ENCODE measurements at places on chromosomes 12 and 14. TPM values are rescaled to one million over a fixed set of nuclear protein-coding genes. Genes with fewer than 3 reads are reported as not detected.

Gene ANKRD9
- 29.8 TPM for total RNA-seq

Gene NGB
- total RNA-seq = 0.11 TPM

Gene SYNJ2BP
- total RNA-seq = 24.9 TPM

Gene ASCL1
- 0.20 TPM for total RNA-seq

Gene FBLN5
- total RNA-seq = 1.0 TPM

Gene SPTB
- total RNA-seq = 2.3 TPM

Gene PIK3C2G
- total RNA-seq = not detected

Gene TCL1B
- 3.6 TPM for total RNA-seq

Gene KLRK1
- total RNA-seq = not detected

Gene OR6C4
- not detected for total RNA-seq

Gene KRT72
- total RNA-seq = not detected

Gene DHRS2
- total RNA-seq = 0.66 TPM

- H3K27me3 ChIP-seq = no peaks in the 10 kb centered on the region
- no peak for DNase-seq
- no peaks in the 10 kb centered on the region for H3K4me1 ChIP-seq
- H3K27ac ChIP-seq = no peak overlapping the region
- H3K36me3 ChIP-seq = no peaks in the 10 kb centered on the region
These were observed 340.1 kb downstream of the BCL11B start for GRCh38 chr14:98931911-98932310.

- no peak overlapping the region for H3K4me3 ChIP-seq
- peaks cover 4% of the 10 kb centered on the region for H3K36me3 ChIP-seq
- no peaks in the 10 kb centered on the region for H3K27me3 ChIP-seq
- H3K4me1 ChIP-seq = no peaks in the 10 kb centered on the region
- no peak for DNase-seq
These were observed 14.7 kb downstream of the BLTP3B start for GRCh38 chr12:100127766-100128511.

DNA sequence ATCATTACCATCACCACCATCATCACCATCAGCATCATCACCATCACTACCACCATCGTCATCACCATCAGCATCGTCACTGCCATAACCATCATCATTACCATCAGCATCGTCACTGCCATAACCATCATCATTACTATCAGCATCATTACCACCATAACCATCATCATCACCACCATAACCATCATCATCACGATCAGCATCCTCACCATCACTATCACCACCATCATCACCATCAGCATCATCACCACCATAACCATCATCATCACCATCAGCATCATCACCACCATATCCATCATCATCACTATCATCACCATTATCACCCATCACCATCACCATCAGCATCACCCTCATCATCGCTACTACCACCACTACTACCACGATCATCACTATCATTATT is 493.9 kb upstream of the TBX3 start:
- H3K27ac ChIP-seq = no peak overlapping the region
- H3K4me3 ChIP-seq = no peak overlapping the region
- no peaks in the 10 kb centered on the region for H3K4me1 ChIP-seq
- no peaks in the 10 kb centered on the region for H3K36me3 ChIP-seq
- DNase-seq = no peak
- H3K27me3 ChIP-seq = no peaks in the 10 kb centered on the region

DNA sequence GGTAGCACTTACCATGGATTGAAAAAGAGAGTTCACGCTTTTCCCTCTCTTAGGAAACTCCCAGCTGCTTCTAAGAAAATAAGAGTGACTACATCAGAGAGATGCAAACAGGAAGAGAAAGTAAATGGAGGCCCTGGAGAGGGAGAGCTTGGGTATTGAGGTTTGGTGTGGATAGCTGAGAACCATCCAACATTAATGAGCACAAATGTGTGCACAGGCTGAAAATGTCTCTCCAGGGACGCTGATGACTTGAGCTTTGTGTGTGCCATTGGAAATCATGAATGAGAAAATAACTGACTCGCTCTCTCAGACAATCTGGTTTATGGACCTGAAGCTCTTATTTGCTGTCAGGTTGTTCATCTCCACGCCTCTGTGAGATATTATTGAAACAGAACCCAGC is 318.8 kb downstream of the NRXN3 start:
- H3K4me3 ChIP-seq = no peak overlapping the region
- peaks cover 8% of the 10 kb centered on the region for H3K4me1 ChIP-seq
- no peaks in the 10 kb centered on the region for H3K27me3 ChIP-seq

DNA sequence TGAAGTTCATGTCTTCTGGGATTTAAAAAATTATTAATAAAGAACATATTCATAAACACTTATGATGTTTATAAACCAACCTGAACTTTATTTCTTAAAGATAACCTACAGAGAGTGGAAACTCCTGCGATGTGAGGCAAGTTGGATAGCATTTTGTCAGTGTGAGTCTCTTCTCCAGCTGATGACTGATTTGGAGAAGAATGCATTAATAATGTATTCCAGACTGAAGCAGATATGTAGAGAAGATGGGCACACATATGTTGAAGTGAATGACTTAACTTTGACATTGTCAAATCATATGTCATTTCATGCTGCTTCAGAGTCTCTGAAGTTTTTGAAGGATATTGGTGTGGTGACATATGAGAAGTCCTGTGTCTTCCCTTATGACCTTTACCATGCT is 7.3 kb downstream of the HELB start:
- H3K36me3 ChIP-seq = peaks cover 37% of the 10 kb centered on the region
- H3K27me3 ChIP-seq = no peaks in the 10 kb centered on the region
- no peak overlapping the region for H3K27ac ChIP-seq
- H3K4me1 ChIP-seq = no peaks in the 10 kb centered on the region
- no peak overlapping the region for H3K4me3 ChIP-seq

DNA sequence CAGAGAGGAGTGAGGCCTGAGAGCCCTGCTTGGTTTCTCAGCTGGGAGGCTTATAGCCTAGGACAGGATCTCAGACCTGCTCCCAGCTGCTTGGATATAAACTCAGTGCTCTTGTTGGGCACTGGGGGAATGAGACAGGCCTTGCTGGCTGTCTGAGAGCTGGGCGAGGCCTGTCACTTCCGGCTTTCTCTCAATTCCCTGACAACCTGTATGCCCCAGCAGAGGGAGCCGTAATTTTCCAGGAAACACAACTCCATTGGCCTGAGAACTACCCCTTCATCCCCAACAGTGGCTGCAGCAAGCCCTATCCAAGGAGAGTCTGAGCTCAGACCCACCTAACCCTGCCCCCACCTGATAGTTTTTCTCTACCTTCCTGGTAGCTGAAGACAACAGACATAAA is 258.3 kb upstream of the STXBP6 start:
- no peak overlapping the region for H3K4me3 ChIP-seq
- peak; percentile 75 for DNase-seq
- no peaks in the 10 kb centered on the region for H3K27me3 ChIP-seq
- peaks cover 20% of the 10 kb centered on the region for H3K36me3 ChIP-seq
- no peaks in the 10 kb centered on the region for H3K4me1 ChIP-seq

GRCh38 chr14:66076176-66076575 is 410.0 kb upstream of the CCDC196 start:
- no peaks in the 10 kb centered on the region for H3K36me3 ChIP-seq
- no peak for DNase-seq
- H3K4me3 ChIP-seq = no peak overlapping the region
- no peaks in the 10 kb centered on the region for H3K27me3 ChIP-seq
- H3K4me1 ChIP-seq = no peaks in the 10 kb centered on the region
- no peak overlapping the region for H3K27ac ChIP-seq

- H3K4me1 ChIP-seq = no peaks in the 10 kb centered on the region
- H3K4me3 ChIP-seq = no peak overlapping the region
- H3K27me3 ChIP-seq = no peaks in the 10 kb centered on the region
- DNase-seq = no peak
- no peak overlapping the region for H3K27ac ChIP-seq
- peaks cover 5% of the 10 kb centered on the region for H3K36me3 ChIP-seq
These were observed 497.6 kb downstream of the APAF1 start for GRCh38 chr12:99142651-99143050.
